NT2/D1 (cell line): ENCODE measurements at places on chromosomes 2 and 18.

GRCh38 chr2:14340703-14341102 lies 291.8 kb upstream of the LRATD1 start:
- DNase-seq, result no peak

DNA sequence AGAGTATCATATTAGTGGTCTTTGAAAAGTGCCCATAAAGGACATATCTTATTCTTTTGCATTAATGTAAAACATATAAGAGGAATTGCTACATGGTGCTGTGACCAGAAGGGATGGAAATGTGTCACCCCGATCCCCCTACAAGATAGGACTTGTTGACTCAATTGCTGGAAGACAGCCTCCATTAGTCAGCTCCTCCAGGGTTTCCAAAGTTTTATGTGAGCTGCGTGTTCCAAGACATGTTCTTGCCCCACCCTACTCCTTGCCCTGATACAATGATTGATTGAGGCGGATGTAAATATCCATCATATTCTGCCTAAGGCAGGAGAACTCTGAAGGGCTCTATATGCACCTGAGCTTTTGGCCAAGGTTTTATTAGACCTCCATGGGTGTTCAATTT lies 541.0 kb upstream of the ZEB2 start:
- DNase-seq, result no peak

DNA sequence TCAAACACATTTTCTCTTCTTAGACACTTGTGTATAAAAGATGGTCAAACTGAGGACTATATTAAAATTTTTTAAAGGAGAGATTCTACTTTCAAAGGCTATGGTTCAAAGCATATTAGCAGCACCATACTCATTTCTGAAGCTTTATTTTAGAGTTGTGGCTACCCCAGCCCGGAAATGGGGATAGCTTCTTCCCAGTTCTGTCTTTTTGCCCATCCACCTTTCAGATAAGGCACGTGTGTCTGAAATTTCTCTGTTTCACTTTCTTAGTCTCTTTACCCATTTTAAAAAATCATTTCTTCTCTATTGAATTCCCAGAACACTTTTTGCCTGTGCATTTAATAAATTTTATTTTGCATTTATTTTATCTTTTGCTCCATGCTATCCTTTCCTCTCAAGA lies 431.5 kb downstream of the RNF144A start:
- no peak for DNase-seq

GRCh38 chr18:58844871-58845270 lies 19.8 kb upstream of the ZNF532 start:
- no peak for DNase-seq

DNA sequence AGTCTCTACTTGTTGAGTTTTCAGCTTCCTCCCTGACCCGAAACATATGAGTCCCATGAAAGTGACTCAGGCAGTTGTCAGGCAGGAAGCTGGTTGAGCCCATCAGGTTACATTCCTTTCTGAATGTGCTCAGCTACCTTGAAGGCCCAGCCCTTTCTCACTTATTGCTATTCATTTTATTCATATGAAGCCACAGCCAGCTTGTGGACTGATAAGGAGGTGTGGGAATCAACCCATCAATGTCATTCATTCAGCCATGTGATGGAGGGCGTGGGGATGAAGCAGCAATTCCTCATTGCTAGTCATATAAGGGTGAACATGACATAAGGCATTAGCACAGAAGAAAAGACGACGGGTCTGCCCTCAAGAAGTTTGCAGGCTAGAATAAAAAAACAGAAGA lies 5.3 kb upstream of the VPS4B start:
- no peak for DNase-seq

- no peak for DNase-seq
These were observed 87.5 kb downstream of the TCF4 start for GRCh38 chr18:55500316-55501086.

DNA sequence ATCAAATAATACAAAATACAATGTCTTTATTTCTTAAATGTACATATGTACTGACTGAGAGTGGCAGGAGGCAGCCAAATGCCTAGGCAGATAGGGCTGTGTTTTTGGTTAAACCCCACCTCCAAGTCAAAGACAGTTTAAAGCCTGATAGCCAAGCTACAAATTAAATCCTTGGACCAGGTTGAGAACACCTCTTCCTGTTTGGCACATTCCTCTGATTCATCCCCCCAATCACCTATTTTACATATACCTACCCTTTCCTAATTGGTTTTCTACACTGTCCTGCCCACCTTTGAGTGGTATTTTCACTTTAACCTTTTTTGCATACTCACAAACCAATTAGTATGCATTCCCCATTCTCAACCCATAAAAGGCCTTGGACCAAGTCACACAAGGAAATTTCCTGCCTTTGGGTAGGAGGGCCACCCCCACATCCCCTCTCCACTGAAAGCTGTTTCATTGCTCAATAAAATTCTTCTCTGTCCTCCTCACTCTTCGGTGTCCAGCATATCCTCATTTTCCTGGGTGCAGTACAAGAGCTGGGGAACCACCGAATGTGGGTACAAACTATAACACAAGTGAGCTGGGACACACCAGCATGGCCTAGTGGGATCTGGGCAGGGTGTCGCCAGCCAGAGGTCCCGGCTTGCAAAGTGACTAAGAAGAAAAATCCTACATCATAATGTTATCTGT lies 149.1 kb downstream of the UBE2E3 start:
- DNase-seq, result no peak

DNA sequence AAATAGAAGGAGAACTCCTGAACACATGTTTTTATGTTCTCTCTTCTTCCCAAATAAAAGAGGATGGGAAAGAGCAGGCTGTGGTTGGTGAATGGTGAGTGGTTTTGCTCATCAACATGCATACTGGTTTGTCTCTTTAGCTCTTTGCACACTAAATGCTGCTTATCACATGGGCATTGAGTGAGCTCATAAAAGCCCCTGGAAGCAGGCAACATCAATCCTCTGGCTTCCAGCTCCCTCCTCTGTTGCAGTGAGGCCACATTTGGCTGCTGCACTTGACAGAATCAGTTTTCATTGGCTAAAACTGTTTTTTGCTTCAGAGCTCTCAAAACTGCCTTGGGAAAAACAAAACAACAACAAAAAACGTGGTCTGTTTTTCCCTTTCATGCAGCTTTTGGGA lies 1308.2 kb upstream of the NRXN1 start:
- no peak for DNase-seq

DNA sequence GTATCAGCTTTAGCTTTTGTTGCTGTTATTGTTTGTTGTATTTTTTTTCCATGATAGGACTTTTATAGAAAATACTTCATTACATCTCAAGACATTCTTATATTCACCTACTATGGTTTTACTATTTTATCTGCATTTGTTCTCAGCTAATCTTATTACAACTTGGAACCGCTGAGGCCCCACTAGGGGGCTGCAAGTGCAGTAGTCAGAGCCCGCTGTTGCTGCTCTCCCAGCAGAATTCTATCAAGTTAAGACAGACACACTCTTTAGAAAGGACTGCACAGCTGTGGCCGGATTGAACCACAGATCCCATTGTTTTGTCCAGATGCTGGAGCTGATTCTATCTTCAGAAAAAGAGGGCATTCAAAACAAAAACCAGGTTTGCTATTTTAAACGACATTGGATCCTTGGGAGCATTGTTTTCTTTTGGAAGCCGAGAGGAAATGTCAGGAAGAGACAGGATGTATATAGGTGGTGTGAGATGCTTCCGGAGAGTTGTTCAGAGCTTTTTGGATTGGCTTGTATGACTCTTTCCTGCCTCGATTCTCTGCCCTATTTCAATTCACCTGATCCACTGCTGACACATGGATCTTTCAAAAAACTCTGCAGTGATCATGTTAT lies 105.7 kb upstream of the GAREM1 start:
- no peak for DNase-seq

DNA sequence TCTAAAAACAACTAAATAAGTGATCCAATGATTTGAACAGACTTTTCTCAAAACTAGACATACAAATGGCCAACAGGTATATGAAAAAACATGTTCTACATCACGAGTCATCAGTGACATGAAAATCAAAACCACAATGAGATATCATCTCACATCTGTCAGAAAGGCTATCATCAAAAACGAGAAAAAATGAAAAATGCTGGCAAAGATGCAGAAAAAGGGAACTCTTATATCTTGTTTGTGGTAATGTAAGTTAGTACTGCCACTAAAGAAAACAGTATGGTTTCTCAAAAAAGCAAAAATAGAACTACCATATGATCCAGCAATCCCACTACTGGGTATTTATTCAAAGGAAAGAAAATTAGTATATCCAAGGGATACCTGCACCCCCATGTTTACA lies 255.3 kb upstream of the FBXO11 start:
- DNase-seq, result no peak

DNA sequence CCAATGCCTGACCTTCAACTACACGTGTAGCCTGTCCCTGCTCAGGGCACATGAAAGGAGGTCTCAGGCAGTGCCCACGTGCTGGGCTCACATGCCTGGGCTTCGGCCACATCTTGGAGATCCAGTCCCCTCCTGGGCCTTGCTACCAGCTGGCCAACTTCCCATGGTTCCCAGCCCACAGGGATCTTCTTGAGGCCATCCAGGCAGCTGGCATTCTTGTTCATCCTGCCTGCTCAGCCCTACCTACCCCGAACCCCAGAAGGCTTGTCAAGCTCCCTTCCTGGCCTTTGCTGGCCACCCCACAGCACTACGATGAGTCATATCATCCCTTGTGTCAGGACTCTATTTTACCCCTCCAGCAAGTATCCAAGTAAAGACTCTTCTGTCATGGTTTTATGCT lies 97.1 kb downstream of the ZBTB7C start:
- no peak for DNase-seq

GRCh38 chr2:17328161-17328560 lies 190.1 kb downstream of the RAD51AP2 start:
- DNase-seq, result no peak

DNA sequence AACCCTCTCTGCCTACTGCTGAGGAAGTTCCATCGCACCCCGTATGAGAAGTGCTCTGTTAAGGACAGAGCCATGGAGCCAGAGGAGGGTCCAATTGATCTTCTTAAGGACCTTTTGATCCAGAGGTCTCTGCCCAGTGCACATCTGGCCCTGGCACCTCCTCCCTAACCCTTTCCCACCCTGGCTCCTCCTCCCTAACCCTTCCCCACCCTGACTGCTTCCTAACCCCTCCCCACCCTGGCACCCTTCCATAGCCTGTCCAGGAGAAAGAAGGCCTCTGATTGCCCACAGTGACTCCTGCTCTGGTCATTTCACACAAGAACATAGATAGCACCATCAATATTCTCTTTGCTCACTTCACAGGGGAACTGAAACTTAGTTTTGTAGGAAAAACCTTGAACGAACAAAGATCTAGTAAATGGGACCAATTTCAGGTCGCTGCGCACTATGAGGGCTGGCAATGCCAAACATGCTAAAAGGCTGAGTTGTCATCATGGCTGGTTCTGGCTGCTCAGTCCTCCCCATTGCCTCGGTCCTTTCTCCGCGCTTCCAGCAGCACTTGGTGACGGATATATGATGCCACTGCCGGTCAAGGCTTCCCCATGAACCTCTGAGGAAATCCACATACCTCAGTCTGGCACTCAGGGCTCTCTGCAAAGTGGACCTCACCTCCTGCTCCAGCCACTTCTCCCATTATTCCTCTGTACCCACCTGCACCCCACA lies 49.2 kb downstream of the PKDCC start:
- no peak for DNase-seq

DNA sequence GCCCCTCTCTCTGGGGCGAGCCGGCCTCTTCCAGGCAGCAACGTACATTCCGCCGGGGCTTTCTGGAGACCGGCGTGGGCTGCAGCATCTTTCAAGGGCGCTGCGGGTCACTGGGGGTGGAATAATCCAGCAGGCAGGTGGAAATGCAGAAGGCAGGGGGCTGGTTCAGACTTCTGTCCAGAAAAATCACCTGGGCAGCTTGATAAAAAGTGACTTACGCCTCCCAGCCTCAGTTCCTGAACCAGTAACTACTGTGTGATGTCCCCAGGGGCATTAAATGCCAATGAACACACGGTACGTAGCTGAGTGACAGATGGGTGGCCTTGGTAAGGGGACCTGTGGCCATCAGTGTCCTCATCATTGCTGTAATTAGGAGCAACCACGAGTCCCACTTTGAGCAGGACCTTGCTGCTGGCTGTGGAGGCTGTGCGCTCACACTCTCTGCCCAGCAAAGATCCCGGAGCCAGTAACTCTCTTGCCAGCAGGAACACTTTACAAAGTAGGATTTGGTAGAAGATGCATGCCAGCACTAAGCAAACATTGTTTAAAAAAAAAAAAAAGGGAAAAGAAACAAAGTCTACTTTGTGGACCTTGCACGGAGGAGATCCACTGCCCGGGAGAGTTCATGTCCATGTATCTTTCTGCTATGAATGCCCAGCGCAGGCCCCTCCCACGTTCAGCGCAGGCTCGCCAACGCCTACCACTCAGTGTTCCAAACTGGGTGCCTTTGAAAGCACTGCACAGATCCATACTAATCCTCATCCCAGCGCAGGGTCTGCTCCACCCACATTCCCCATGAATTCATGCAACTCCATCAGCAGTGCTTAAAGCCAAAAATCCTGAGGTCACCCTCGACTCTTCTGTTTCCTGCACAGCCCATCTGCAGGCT lies 177.3 kb downstream of the HDAC4 start:
- no peak for DNase-seq

DNA sequence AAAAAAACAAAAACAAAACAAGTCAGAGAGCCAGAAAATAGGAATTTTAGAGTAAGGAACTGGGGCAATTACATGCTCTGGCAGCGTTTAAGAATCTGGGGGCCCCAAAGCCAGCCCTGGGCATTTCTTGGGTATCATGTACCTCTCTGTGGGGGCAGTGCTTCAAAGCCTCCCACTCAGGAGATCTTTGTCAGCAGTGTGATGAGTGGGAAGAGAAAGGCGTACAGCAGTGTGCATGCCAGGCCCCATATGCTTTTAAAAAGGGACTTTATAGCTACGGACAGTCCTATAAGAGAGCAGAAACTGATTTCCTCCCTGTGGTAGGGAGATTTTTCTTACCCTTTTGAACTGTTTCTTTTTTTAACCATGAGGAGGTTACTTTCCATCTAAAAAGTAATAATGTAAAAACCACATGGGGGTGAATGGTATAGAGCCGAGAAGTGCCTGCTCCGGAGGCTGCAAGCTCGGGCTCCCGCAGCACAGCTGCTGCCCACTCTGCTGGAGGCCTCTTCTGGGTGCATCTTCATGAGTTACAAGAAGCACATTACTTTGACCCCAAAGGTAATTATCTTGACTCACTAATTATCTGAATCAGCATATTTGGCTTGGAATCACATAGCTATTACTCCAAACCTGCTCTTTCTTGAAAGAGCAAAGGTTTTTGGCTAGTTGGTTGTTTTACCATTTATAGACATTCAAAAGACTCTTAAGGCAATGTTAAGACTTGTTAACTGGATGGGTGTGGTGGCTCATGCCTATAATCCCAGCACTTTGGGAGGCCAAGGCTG lies 46.4 kb downstream of the PROC start:
- no peak for DNase-seq

GRCh38 chr2:206477296-206477695 lies 34.0 kb downstream of the ADAM23 start:
- DNase-seq, result no peak

- DNase-seq, result no peak
These were observed 21.3 kb upstream of the NT5C1B start for GRCh38 chr2:18610651-18611050.

- no peak for DNase-seq
These were observed 30.0 kb downstream of the THNSL2 start for GRCh38 chr2:88199912-88200682.
